ENCODE measurements at places on chromosomes 13 and 19.
A peak's percentile ranks its signal among the peaks of the same experiment; 100 is the strongest.

- no peak overlapping the region for H3K4me3 ChIP-seq
- peaks cover 3% of the 10 kb centered on the region for H3K36me3 ChIP-seq
- no peaks in the 10 kb centered on the region for H3K27me3 ChIP-seq
- no peak for DNase-seq
Measured at GRCh38 chr13:71089056-71089455, 777.9 kb downstream of the DACH1 start.

DNA sequence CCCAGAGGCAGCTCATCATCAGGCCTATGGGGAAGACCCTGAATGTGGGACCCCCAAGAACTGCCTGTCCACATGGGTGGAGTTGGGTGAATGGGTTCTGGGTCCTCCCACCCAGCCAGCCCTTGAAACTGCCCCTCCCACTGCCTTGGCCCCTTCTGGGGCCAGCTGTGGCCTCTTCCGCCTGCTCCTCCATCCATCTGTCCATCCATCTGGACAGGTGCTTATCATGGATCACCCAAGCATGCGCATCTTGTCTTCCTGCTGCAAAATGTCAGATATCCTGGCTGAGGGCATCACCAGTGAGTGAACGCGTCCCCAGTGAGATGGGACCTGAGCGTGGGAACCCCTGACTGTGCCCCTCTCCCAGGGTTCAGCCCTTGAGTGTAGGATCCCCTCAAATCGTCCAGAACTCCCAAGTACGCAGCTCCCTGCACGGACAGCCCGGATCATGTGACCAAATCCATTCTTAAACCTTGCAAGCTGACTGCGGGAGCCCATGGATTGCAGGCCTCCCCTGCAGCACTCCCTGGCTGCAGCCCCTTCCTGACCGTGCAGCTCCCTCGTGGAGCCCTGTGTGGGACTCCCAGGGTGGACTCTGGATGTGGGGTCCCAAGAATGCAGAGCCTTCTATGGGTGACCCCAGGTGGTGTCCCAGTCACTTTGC is 2.0 kb downstream of the STXBP2 start:
- no peak overlapping the region for H3K4me3 ChIP-seq
- no peak for DNase-seq
- H3K4me1 ChIP-seq, result no peaks in the 10 kb centered on the region
- peaks cover 4% of the 10 kb centered on the region for H3K27me3 ChIP-seq

DNA sequence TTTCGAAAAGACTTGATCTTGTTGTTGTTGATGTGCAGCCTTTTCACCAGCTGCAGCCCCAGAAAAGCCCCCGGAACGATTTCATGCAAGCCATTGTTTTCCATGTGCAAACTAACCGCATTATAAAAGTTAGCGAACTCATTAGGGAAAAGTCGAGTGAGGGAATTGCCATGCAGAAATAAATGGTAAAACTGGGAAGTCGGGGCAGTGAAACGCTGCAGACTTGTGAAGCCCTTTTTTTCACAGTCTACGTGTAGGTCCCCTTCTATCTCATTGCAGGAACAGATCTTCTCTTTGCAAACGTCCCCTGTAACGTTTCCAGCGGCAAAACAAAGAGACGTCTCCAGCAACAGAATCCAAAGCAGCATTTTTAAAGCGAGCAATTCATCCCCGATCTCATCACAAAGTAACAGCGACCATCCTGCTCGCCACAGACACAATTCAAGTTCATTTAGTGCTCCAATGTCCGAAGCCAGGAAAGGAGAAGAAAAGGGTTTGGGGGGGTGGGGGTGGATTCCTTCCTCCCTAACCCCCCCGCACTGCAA is 1.1 kb downstream of the SLITRK1 start:
- peaks cover 25% of the 10 kb centered on the region for H3K36me3 ChIP-seq
- peak overlapping the region; percentile 90 for H3K4me3 ChIP-seq
- peaks cover 7% of the 10 kb centered on the region for H3K27me3 ChIP-seq
- peaks cover 87% of the 10 kb centered on the region for H3K4me1 ChIP-seq
- H3K27ac ChIP-seq, result peak overlapping the region; percentile 29

- no peak overlapping the region for H3K27ac ChIP-seq
- peaks cover 12% of the 10 kb centered on the region for H3K4me1 ChIP-seq
- no peak for DNase-seq
- H3K27me3 ChIP-seq, result peaks cover 44% of the 10 kb centered on the region
- H3K4me3 ChIP-seq, result no peak overlapping the region
Measured at GRCh38 chr19:4196587-4197148, 14.2 kb downstream of the ANKRD24 start.

- H3K27me3 ChIP-seq, result no peaks in the 10 kb centered on the region
- DNase-seq, result no peak
Measured at GRCh38 chr19:5585461-5586299, 17.9 kb upstream of the TINCR start.

GRCh38 chr13:46396341-46396740 is 9.3 kb upstream of the RUBCNL start:
- no peaks in the 10 kb centered on the region for H3K4me1 ChIP-seq
- no peaks in the 10 kb centered on the region for H3K36me3 ChIP-seq
- DNase-seq, result no peak
- no peak overlapping the region for H3K4me3 ChIP-seq

DNA sequence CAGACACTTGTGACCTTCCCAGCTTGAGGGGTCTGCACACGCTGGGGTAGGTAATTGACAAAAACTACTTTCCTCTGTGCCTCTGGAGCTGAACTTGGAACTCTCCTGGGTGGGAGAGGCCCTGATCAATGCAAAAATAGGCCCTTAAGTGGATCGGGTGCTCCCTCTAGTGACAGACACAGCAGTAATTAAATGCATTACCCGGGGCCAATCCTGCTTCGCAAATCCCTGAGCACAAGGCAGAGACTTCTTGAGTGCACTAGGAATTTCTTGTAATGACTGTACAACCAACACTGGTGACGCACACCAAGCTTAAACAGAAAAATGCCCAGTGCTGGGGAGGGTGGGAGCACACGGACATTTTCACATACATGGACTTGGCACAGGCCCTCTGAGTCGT is 10.6 kb upstream of the UBE2S start:
- H3K4me1 ChIP-seq, result peaks cover 9% of the 10 kb centered on the region
- DNase-seq, result peak; percentile 90
- peaks cover 8% of the 10 kb centered on the region for H3K27me3 ChIP-seq
- H3K27ac ChIP-seq, result peak overlapping the region; percentile 53
- H3K36me3 ChIP-seq, result no peaks in the 10 kb centered on the region

DNA sequence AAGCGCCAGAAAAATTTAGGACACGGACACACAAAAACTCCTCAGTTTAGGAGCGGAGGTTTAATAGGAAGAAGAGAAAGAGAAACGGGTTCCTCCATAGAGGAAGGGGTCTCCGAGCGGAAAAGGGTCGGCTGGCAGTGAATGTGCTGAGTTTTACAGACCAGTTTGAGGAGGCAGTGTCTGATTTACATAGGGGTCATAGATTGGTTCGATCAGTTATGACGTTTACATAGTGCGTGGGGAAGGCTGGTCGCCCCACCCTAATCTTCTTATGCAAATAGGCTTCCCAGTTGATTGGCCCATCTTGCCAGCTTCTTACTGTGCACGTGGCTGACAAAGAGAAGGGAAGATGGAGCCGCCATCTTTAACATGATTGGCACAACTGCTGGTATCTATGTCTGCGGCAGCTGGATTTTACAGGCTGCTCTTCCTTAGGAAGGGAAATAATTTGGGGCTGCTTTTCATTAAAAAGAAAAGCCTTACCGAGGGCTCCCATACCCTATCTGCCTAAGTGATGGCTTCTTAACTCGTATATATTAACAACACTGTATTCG is 1.2 kb upstream of the ZNF225 start:
- H3K27me3 ChIP-seq, result no peaks in the 10 kb centered on the region
- DNase-seq, result peak; percentile 73
- peaks cover 46% of the 10 kb centered on the region for H3K36me3 ChIP-seq
- peaks cover 26% of the 10 kb centered on the region for H3K4me1 ChIP-seq
- peak overlapping the region; percentile 98 for H3K4me3 ChIP-seq

GRCh38 chr13:89916551-89916950 is 1430.9 kb upstream of the MIR17HG start:
- no peak overlapping the region for H3K4me3 ChIP-seq
- no peaks in the 10 kb centered on the region for H3K36me3 ChIP-seq
- H3K4me1 ChIP-seq, result no peaks in the 10 kb centered on the region

GRCh38 chr19:15417699-15418098 is 1.1 kb downstream of the AKAP8L start:
- peaks cover 43% of the 10 kb centered on the region for H3K4me1 ChIP-seq
- peak overlapping the region; percentile 98 for H3K4me3 ChIP-seq
- H3K27ac ChIP-seq, result peak overlapping the region; percentile 99
- no peak for DNase-seq
- peaks cover 6% of the 10 kb centered on the region for H3K27me3 ChIP-seq

DNA sequence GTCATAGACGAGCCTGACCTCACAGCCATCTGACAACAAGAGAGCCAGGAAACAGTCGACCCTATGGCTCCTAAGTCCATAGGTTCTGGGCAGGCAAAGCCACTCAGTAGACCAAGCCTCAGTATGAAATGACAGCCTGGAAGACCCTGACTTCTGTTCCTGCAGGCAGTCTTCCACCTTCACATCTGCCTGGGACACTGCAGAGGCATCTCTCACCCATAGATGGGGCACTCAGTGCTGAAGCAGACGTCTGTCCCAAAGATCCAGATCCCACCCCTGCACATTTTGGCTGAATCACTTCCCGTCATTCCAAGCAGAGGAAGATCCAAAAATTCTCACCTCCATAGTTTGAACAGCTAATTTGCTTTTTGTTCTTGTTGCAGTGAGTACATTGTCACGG is 139.3 kb upstream of the ZNF507 start:
- no peaks in the 10 kb centered on the region for H3K4me1 ChIP-seq
- peaks cover 4% of the 10 kb centered on the region for H3K36me3 ChIP-seq
- H3K4me3 ChIP-seq, result no peak overlapping the region

DNA sequence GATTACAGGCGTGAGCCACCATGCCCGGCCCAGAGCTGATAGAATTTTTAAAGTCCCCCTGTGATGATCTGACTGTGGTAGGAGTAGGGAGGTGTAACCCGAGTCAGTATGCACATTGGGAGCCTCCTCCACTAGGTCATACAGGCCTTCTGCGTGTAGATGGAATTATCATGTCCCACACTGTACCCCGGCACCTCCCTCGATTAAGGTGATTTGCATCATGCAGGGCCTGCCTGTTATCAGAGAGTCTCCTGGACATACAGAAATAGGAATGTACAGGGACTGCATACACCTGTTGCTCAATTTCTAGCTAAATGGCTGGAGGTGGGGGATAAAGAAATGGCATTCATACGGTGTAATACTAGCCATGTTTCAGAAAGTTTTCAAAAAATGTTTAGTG is 922 bp upstream of the ERVK3-1 start:
- peak overlapping the region; percentile 97 for H3K4me3 ChIP-seq
- peaks cover 72% of the 10 kb centered on the region for H3K36me3 ChIP-seq
- peaks cover 3% of the 10 kb centered on the region for H3K27me3 ChIP-seq
- peak overlapping the region; percentile 96 for H3K27ac ChIP-seq
- H3K4me1 ChIP-seq, result peaks cover 24% of the 10 kb centered on the region

DNA sequence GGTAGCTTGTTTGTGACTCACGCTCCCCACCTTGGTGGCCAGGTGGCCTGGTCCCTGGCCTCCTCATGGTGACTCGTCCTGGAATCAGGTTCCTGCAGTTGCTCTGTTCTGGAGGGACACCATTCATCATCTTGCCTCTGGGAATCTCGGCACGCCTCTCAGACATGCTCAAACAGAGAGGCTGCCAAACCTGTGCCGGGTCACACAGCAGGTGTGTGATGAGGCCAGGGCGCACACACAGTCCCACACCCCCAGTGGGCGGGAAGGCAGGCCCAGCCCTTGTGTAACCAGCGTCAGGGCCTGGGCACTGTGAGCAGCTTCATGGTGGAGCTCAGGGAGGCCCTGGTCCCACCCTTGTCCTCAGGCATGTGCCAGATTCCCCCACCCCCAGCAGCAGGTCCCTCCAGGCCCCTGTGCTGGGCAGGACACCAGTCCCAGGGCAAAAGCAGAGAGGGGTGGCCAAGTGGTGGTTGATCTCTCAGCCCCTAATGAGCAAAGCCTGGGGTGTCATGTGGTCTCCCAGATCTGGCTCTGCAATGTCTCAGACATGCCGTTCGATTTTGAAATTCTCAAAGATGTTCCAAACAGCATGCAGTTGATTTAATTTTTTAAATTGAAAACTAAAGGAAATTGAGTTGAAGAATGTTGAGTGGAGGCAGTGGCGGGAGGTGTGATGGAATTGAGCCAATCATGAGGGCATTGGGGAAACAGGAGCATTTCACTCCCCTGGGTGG is 12.1 kb downstream of the CEBPA start:
- peaks cover 33% of the 10 kb centered on the region for H3K4me1 ChIP-seq
- H3K36me3 ChIP-seq, result peaks cover 5% of the 10 kb centered on the region
- H3K27me3 ChIP-seq, result peaks cover 16% of the 10 kb centered on the region

GRCh38 chr19:13241231-13242104 is 91.3 kb downstream of the IER2 start:
- peaks cover 21% of the 10 kb centered on the region for H3K27me3 ChIP-seq
- no peak overlapping the region for H3K4me3 ChIP-seq
- H3K36me3 ChIP-seq, result no peaks in the 10 kb centered on the region

- H3K27ac ChIP-seq, result peak overlapping the region; percentile 84
- no peaks in the 10 kb centered on the region for H3K27me3 ChIP-seq
- no peak for DNase-seq
- H3K4me1 ChIP-seq, result peaks cover 12% of the 10 kb centered on the region
- H3K4me3 ChIP-seq, result peak overlapping the region; percentile 84
Measured at GRCh38 chr19:31285744-31286143, 63.5 kb downstream of the TSHZ3 start.

DNA sequence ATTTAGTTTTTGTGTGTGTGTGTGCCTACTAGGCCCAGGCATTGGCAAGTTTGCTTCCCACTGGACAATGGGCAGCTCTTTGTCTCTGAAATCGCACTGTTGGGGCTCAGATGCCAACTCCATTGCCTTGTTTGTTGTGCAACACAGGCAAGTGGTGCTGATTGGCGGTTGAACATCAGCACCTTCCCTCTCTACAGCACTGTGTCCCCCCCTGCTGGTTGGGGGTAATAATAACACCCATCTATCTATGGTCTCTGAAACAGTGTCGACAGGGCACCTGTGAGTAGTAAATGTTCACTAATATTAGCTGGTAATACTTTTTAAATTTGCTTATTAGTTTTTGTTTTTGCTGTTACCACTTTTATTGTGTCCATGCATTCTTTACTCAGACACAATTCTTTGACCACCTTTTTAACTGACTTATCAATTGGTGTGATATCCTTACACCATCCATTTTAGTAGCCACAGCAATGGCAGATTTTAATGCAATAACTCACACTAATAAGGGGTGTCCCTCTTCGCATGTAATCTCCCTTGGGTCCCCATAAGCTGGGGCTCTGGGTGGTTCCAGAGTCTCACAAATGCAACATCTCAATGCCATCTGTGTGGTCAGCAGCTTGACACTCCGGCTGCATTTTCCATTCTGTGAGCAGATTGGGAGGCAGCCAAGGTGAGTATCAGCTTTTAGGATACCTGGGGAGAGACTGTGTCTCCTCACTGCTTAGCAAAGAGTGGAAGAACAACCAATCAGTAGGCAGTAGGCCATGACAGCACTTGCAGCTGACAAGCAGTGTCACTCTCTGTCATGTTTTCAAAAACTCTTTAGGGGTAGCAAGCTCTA is 47.7 kb upstream of the UQCRFS1 start:
- H3K4me3 ChIP-seq, result no peak overlapping the region
- no peaks in the 10 kb centered on the region for H3K36me3 ChIP-seq
- H3K27me3 ChIP-seq, result peaks cover 9% of the 10 kb centered on the region
- no peak for DNase-seq

GRCh38 chr19:33100894-33101644 is 20.1 kb downstream of the GPATCH1 start:
- H3K36me3 ChIP-seq, result peaks cover 26% of the 10 kb centered on the region
- H3K4me1 ChIP-seq, result peaks cover 9% of the 10 kb centered on the region
- no peak overlapping the region for H3K4me3 ChIP-seq
- no peak for DNase-seq

GRCh38 chr13:33799950-33800592 is 17.9 kb upstream of the RFC3 start:
- H3K27ac ChIP-seq, result no peak overlapping the region
- no peaks in the 10 kb centered on the region for H3K36me3 ChIP-seq
- H3K27me3 ChIP-seq, result no peaks in the 10 kb centered on the region
- DNase-seq, result peak; percentile 40

Data from HFFc6 (cell line).